HCT116 (cell line): ENCODE measurements at places on chromosomes 16 and 17.

DNA sequence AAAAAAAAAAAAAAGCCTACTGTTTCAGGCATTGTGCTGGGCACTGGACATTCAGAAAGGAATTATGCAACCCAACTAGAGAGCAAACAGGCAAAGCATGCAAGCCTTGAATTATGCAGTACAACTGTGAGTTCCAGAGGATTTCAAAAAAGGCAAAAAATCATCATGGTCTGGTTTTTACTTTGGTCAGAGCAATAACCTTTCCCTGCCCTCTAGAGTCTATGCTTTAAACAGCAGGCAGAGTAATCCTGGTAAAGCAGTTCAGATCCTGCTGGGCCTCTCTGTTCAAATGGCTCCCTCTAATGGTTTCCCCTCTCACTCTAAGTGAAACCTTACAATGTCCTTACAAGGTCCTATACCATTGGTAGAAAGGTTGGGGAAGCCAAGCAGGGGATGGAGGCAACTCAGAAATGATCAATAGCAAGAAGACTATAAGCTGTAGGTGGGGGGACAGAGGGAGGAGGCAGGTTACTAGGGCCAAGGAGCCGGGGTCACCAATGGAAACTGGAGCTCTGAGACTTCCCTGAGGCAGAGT lies 4.6 kb upstream of the TAF15 start:
- peaks cover 39% of the 10 kb centered on the region for H3K4me1 ChIP-seq
- peak; percentile 87 for DNase-seq
- H3K27ac ChIP-seq, result peak overlapping the region; percentile 0; the same call in 1 of the 2 replicates
- no peaks in the 10 kb centered on the region for H3K36me3 ChIP-seq
- H3K4me3 ChIP-seq, result peak overlapping the region; percentile 42

- no peaks in the 10 kb centered on the region for H3K27me3 ChIP-seq
- no peaks in the 10 kb centered on the region for H3K36me3 ChIP-seq
- DNase-seq, result no peak
- no peak overlapping the region for H3K27ac ChIP-seq
- no peak overlapping the region for H3K4me3 ChIP-seq
- H3K4me1 ChIP-seq, result no peaks in the 10 kb centered on the region
These were observed 2.2 kb upstream of the KRT33A start for GRCh38 chr17:41352597-41353366.

- no peaks in the 10 kb centered on the region for H3K27me3 ChIP-seq
- no peak overlapping the region for H3K4me3 ChIP-seq
- H3K27ac ChIP-seq, result no peak overlapping the region
- no peaks in the 10 kb centered on the region for H3K36me3 ChIP-seq
- no peaks in the 10 kb centered on the region for H3K4me1 ChIP-seq
These were observed 625.1 kb downstream of the HS3ST4 start for GRCh38 chr16:26316683-26317464.

DNA sequence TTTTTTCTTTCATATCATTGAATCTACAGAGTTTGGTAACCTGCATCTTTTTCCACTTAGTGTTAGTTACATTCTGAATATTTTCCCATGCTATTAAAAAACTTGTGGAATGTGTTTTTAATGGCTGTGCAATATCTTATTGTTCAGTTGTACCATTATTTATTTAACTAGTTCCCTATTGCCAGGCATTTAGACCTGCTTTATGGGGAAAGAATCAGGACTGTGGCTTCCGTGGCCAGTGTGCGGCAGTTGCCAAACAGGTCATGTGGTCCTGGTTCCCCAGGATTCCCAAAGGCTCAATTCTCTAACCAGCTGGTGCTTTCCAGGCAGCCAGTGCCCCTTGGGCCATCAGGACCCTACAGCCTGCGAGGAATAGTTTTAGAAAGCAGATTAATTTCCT lies 30.8 kb downstream of the NDEL1 start:
- no peak overlapping the region for H3K27ac ChIP-seq
- no peak for DNase-seq
- no peak overlapping the region for H3K4me3 ChIP-seq
- peaks cover 24% of the 10 kb centered on the region for H3K36me3 ChIP-seq
- H3K4me1 ChIP-seq, result no peaks in the 10 kb centered on the region
- H3K27me3 ChIP-seq, result no peaks in the 10 kb centered on the region

DNA sequence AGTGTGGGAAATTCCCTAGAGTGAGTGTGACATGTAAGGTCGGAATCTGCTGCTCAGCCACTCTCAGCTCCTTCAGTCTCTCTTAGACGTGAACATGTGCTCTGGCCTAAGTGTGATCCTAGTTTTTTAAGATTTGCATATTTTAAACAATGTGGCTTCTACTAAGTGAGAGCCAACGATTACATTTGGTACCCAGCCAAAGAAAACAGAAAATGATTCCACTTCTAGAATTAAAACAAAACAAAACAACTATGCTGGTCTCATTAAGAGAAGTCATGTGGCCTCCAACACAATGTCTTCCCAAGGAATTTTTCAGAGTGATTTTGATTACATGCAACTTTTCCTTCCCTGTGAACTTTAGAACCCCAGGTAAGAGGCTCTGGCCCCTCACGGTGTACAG lies 10.1 kb downstream of the TMEM238L start:
- no peak overlapping the region for H3K27ac ChIP-seq
- H3K4me1 ChIP-seq, result no peaks in the 10 kb centered on the region
- H3K4me3 ChIP-seq, result no peak overlapping the region
- H3K36me3 ChIP-seq, result no peaks in the 10 kb centered on the region

DNA sequence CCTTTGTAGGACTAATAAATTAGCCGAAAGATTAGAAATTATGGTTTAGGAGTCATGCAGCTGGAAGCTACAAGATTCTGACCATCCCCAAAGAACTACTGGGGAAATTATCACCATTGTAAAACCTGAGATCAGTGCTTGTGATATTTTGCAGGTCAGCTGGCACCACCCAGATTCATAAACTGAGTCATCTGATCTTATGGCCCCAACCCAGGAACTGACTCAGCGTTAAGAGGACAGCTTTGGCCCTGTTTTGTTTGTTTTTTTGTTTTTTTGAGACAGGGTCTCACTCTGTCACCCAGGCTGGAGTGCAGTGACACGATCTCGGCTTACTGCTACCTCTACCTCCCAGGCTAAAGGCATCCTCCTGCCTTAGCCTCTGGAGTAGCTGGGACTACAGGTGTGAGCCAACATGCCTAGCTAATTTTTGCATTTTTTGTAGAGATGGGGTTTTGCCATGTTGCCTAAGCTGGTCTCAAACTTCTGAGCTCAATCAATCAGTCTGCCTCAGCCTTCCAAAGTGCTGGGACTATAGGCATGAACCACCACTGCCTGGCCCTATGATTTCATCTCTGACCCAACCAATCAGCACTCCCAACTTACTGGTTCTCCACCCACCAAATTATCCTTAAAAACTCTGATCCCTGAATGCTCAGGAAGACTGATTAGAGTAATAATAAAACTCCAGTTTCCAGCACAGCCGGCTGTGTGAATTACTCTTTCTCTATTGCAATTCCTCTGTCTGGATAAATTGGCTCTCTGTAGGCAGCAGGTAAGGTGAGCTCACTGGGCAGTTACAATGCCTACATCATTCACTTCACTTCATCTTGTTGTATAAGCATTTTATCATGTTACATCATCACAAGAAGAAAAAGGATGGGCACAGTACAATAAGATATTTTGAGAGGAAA lies 79.4 kb upstream of the KSR1 start:
- peak; percentile 23 for DNase-seq
- no peaks in the 10 kb centered on the region for H3K36me3 ChIP-seq
- peaks cover 29% of the 10 kb centered on the region for H3K4me1 ChIP-seq
- H3K4me3 ChIP-seq, result 0 out of 2 replicates have a peak overlapping the region, but pooled peaks have one; percentile 14
- H3K27ac ChIP-seq, result no peak overlapping the region
- H3K27me3 ChIP-seq, result no peaks in the 10 kb centered on the region

DNA sequence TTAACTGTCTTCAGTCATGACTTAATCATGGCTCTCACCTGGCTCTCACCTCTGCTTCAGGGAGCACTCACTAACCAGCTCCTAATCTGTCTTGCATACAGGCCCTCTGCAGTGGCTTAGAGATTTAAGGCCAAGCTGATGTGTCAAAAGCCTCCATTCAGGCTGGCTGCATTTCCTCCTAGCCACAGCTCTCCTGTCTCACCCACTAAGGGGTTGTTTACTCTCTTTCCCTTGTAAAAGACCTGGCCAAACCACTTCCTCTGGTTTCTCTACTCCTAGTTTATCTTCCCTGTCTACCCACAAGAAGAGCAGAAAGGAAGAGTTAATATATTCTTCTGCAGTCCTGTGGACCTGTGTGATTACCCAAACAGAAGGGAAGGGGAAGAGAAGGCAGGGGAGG lies 9.3 kb upstream of the ASIC2 start:
- no peak overlapping the region for H3K4me3 ChIP-seq
- no peak overlapping the region for H3K27ac ChIP-seq
- no peaks in the 10 kb centered on the region for H3K27me3 ChIP-seq
- no peaks in the 10 kb centered on the region for H3K36me3 ChIP-seq

DNA sequence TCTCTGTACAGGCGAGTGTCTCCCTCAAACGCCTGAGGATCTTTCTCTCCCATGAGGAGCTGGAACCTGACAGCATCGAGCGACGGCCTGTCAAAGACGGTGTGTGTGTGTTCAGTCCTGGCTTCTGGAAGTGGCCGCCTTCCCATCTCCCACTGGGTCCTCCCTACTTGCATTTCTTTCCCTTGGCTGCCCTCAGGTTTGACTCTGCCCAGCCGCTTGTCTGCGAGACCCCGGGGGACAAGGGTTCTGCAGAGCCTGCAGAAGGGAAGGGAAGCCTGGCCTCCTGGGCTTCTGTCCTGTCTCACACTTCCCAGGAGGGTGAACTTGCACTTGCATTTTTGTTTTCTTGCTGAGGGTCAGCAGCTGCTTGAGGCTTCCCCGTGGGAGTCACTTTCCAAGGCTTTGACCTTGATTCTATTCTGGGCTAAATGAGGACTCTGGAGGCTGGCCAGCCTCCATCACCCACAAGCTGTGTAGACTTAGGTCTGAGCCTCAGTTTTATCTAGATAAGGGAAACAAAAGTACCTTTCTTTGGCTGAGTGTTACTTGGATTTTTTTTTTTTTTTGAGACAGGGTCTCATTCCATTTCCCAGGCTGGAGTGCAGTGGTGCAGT lies 122.3 kb downstream of the ABCC1 start:
- no peaks in the 10 kb centered on the region for H3K27me3 ChIP-seq
- peaks cover 24% of the 10 kb centered on the region; the same call in 1 of the 2 replicates for H3K36me3 ChIP-seq
- no peak overlapping the region for H3K4me3 ChIP-seq
- peaks cover 24% of the 10 kb centered on the region for H3K4me1 ChIP-seq

GRCh38 chr17:40632216-40632615 lies 15.4 kb downstream of the SMARCE1 start:
- peaks cover 68% of the 10 kb centered on the region for H3K36me3 ChIP-seq
- no peak overlapping the region for H3K27ac ChIP-seq
- no peaks in the 10 kb centered on the region for H3K4me1 ChIP-seq
- no peak overlapping the region for H3K4me3 ChIP-seq

DNA sequence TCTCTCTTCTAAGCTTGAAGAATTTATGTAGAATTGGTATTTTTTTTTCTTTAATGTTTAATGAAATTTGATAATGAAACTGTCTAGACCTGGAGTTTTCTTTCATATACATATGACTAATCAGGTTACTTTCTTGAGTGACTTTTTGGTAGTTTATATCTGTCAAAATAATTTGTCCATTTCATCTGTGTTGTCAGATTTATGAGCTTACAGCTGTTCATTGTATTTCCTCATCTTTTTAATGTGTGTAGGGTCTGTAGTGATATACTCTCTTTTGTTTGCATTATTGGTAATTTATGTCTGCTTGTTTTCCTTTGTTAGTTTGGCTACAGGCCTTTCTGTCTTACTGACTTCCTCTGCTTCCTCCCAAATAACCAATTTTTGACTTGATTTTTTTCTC lies 55.7 kb downstream of the TAOK1 start:
- H3K27me3 ChIP-seq, result no peaks in the 10 kb centered on the region
- H3K4me3 ChIP-seq, result no peak overlapping the region
- no peaks in the 10 kb centered on the region for H3K36me3 ChIP-seq
- H3K4me1 ChIP-seq, result no peaks in the 10 kb centered on the region
- DNase-seq, result no peak
- H3K27ac ChIP-seq, result no peak overlapping the region

GRCh38 chr16:2005646-2006045 lies 4.0 kb downstream of the ZNF598 start:
- H3K27ac ChIP-seq, result peak overlapping the region; percentile 62; the same call in 1 of the 2 replicates
- peaks cover 25% of the 10 kb centered on the region for H3K4me1 ChIP-seq
- H3K27me3 ChIP-seq, result no peaks in the 10 kb centered on the region

DNA sequence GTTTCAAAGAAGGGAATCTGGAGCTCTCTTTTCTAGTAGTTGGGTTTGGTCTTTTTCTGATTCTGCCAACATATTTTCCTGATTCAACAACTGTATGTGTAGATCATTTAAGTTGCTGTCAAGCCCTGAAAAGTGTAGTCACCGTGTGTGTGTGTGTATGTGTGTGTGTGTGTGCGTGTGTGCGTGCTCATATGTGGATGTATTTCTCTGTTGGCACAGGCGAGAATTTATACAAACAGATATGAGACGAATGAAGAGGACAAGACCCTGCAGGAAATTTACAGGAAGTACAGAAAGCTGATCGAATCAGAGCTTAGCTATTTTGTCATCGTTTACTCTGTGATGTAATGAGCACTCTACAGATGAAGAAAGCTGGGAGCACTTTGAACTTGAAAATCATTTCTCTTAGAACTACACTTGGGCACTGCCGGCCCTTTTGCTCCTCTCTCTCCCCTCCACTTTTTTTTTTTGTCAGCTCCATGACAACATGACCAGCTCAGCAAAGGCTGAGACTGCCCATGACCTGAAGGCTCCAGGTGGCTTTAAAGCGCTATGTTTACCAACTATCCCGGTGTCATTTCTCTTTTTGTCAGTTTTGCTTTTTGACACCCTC lies 11.2 kb downstream of the FBXO39 start:
- H3K27me3 ChIP-seq, result peaks cover 69% of the 10 kb centered on the region
- no peaks in the 10 kb centered on the region for H3K4me1 ChIP-seq
- no peak for DNase-seq
- no peak overlapping the region for H3K4me3 ChIP-seq

- H3K4me3 ChIP-seq, result no peak overlapping the region
- no peaks in the 10 kb centered on the region for H3K36me3 ChIP-seq
- DNase-seq, result no peak
- H3K27me3 ChIP-seq, result no peaks in the 10 kb centered on the region
- H3K27ac ChIP-seq, result no peak overlapping the region
These were observed 47.9 kb downstream of the NOL11 start for GRCh38 chr17:67765623-67766022.

GRCh38 chr16:4792951-4793513 lies 2.1 kb upstream of the SMIM22 start:
- no peaks in the 10 kb centered on the region for H3K36me3 ChIP-seq
- no peak overlapping the region for H3K4me3 ChIP-seq
- H3K27me3 ChIP-seq, result no peaks in the 10 kb centered on the region
- H3K27ac ChIP-seq, result no peak overlapping the region
- no peak for DNase-seq

DNA sequence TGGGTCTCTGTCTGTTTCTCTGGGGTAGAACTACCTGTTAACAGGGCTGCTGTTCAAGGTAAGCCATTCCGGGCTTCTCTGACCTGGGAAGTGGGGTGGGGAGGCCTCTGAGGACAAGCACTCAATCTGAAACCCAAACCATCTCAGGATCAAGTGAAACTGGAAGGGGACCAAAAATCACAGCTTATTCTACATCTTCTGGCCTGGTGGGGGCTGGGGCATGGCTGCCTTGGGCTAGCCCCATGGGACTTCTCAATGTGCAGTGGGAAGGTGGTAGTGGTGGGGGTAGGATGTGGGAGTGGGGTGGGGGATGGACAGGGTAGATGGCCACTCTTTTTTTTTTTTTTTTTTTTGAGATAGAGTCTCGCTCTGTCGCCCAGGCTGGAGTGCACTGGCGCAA lies 5.5 kb downstream of the FLOT2 start:
- H3K4me3 ChIP-seq, result no peak overlapping the region
- DNase-seq, result no peak
- no peak overlapping the region for H3K27ac ChIP-seq
- no peaks in the 10 kb centered on the region for H3K36me3 ChIP-seq
- H3K4me1 ChIP-seq, result peaks cover 20% of the 10 kb centered on the region
